ENCODE measurements at places on chromosomes 5 and 9.

- DNase-seq, result no peak
Observed at GRCh38 chr9:130179331-130179907, 7.2 kb downstream of the NCS1 start.

- peak; percentile 68 for DNase-seq
Observed at GRCh38 chr5:169716287-169716686, 79.2 kb downstream of the DOCK2 start.

- peak; percentile 69 for DNase-seq
Observed at GRCh38 chr5:38467353-38468040, 88.9 kb downstream of the LIFR start.

GRCh38 chr5:139797856-139798510 is 2.4 kb downstream of the PSD2 start:
- DNase-seq, result no peak
